ENCODE measurements at places on chromosomes 5 and 9.

- no peak for DNase-seq
Measured at GRCh38 chr5:84298628-84299027, 86.1 kb downstream of the EDIL3 start.

- peak; percentile 36 for DNase-seq
Measured at GRCh38 chr5:1495525-1495897, 28.2 kb downstream of the LPCAT1 start.

DNA sequence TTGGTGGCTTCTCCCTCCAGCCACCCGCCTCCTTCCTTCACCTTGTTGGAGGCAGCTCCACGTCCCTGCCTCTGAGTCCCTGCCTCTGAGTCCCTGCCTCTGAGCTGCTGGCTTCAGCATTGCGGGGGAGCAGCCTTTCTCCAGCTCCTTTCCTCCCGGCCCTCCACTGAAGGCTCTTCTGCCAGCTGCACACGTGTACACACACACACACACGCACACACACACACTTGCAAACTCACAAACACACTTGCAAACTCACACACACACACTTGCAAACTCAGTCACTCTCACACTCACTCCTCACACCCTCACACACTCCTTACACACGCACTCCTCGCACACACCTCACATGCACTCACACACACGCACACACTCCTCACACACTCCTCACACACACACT, 45.1 kb downstream of the C9orf50 start:
- DNase-seq = no peak

DNA sequence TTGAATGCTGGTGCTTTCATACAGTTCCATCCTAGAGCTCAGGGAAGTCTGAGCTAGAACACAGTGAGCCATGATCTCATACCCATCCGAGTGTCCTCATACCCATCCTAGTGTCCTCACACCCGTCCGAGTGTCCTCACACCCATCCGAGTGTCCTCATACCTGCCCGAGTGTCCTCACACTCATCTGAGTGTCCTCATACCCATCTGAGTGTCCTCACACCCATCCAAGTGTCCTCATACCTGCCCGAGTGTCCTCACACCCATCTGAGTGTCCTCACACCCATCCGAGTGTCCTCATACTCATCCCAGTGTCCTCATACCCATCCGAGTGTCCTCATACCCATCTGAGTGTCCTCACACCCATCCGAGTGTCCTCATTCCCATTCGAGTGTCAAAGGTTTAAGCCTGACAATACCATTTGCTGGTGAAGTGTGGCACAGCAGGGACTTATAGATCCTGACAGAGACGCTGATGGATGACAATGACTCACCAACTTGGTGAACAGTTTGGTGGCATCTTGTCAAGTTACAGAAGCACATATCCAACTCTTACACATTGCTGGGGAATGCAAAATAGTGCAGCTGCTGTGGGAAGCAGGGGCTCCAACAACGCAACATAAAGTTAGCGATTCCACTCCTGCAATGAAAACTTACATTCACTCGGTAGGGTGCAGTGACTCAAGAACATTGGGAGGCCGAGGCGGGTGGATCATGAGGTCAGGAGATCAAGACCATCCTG, 77.0 kb upstream of the COL5A1 start:
- no peak for DNase-seq

DNA sequence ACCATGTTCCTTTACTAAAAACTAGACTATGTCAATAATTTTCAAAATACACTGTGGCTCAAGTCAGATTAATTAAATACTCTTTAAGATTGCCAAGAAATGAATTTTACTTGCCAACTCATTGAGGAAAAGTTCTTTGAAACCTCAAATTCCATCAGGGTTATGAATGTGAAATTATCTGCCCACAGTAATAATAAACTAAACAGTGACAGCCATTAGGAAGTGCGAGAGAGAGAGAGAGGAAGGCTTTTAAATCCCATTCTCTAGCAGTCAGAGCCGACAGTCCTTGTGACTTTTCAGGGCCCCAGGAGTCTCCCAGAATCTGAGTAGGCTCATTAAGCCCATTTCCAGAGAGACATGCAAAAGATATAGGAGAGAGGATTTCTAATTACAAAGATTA, 236.1 kb downstream of the MARCHF11 start:
- DNase-seq = no peak

DNA sequence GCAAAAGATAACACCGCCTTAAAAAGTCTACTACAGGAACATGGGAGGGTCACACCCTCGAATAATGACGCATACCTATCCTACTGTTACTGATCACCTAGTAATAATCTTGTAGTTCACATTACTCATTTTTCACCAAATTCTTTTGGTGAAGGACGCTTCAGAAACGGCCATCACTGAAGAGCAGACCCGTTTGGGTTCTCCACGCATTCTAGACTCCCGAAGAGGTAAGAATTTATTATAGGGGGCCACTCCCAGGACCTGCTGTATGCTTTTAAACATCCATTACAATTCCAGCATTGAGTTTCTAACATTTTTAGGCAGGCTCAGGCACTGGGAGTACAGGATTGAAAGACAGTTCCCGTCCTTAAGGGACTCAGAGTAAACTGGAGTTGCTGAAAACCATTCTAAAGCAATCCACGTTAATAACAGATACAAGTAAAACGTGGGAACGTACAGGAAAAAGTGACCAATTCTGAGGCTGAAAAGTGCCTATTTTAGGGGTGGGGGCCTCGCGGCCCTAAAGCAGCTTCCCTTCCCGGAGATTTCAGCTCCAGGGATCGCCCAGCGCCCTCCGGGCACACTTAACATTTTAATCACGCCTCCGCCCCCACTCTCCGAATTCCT, at the start of gene FER:
TSS of gene FER (plus strand) at position 124 of the 627 bp plus-strand sequence. CDS start 50,286 bp downstream, outside the sequence.
- peak; percentile 46 for DNase-seq

GRCh38 chr5:178381206-178381605, 148.6 kb upstream of the PHYKPL start:
- DNase-seq = no peak

- no peak for DNase-seq
Measured at GRCh38 chr9:36268007-36268427, 9.8 kb upstream of the GNE start.

DNA sequence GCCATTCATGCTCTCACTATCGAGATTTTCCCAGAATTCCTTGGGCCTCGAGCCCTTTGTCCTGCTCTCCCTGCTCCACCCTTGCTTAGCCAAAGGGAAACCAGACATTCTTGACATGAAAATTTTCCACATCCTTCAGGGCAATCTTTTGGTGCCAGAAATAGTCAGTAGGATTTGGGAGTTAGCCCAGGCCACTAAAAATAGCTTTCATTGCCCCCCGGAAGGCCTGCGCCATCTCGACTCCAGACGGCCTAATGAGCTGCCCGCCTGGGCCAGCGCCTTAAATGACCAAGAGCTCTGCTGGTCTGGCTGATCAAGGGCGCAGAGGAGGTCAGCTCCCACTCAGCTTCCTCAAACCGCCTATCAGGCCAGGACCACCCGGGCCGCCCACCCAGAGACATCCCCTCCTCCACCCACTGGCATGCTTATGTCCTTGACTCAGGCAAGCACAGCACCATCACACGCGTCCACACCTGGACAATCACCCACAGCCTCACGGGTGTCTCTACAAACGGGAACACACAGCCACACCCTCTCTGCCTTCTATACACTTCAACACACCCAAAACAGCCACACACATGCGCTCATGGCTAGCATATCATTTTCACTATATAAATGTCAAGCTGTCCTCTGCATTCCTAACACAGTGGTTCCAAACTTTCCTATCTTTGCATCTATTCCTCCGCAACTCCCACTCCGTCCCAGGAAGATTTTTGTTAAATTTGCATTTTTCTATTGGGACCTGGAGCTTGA, 20.9 kb downstream of the DUSP1 start:
- DNase-seq = no peak

DNA sequence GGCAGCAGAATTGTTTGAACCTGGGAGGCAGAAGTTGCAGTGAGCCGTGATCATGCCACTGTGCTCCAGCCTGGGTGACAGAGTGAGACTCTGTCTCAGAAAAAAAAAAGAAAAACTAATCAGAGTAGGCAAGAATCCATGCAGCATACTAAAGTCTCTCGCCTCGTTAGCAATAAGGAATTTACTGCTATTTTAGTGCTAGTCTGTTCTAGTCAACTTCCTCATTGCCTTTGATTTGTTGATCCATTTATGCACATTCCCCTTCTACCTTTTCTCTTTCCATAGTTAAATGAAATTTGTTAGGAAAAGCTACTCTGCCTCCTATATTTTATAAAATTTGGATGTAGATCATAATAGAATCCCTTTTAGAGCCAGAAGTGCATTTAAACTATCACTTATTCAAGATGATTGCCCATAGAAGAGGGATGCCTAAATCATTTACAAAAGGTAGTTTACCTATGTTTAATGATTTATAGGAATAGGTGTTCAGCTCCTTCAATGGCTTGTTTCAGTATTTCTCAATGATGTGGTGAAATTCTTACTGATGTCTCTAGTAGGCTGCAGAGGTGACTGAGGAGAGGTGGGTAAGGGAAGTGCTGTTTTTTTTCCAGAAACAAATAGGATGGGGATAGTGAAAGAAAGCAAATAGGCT, 1.9 kb downstream of the LRRC19 start:
- DNase-seq = no peak

- DNase-seq = no peak
Measured at GRCh38 chr5:143729334-143729946, 82.5 kb upstream of the HMHB1 start.
